ENCODE measurements at places on chromosomes 5 and 9.

DNA sequence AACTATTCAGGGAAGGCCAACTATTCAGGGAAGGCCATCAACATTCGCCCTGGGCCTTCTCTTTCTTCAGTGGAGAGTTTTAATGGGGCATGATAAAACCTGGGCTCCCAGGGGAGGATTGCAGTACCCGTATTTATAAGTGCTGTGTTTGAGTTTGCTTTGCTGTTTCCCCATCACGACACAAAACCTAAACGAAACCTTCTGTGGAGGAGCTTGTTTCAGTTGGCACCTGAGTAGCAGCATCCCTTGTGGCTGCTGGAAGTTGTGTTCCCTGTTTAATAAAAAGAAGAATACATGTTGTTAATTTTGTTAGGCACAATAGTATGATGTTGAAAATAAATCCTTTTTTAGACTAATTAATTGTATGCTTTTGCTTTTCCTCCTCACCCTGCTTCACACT, 8.3 kb downstream of the WDR31 start:
- ATAC-seq, result no peak

- peak; percentile 29 for ATAC-seq
Observed at GRCh38 chr9:110105107-110105506, 102.9 kb downstream of the C9orf152 start.

DNA sequence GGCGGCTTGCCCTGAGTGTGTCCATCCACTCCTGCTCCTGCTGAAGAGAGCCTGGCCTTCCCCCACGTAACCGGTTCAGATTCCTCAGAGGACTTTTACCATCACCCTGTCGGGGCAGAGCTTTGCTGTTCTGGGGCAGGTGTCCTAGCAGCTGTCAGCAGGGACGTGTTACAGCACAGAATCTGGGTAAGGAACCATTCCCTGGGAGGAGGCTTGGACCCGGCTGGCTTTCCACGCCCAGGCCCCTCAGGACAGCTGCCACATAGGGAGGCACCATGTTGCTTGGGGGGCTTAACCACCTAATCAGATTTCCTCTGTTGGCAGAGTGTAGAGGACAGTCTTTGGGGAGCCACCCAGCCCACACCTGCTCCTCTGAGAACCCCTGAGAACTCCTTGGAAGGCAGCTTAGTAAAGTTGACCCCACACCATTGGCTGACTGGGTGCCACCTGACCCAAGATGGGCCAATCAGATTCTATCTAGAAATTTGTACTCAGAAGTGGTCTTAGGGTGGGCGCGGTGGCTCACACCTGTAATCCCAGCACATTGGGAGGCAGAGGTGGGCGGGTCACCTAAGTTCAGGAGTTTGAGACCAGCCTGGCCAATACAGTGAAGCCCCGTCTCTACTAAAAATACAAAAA, 23.3 kb upstream of the EEIG1 start:
- no peak for ATAC-seq

DNA sequence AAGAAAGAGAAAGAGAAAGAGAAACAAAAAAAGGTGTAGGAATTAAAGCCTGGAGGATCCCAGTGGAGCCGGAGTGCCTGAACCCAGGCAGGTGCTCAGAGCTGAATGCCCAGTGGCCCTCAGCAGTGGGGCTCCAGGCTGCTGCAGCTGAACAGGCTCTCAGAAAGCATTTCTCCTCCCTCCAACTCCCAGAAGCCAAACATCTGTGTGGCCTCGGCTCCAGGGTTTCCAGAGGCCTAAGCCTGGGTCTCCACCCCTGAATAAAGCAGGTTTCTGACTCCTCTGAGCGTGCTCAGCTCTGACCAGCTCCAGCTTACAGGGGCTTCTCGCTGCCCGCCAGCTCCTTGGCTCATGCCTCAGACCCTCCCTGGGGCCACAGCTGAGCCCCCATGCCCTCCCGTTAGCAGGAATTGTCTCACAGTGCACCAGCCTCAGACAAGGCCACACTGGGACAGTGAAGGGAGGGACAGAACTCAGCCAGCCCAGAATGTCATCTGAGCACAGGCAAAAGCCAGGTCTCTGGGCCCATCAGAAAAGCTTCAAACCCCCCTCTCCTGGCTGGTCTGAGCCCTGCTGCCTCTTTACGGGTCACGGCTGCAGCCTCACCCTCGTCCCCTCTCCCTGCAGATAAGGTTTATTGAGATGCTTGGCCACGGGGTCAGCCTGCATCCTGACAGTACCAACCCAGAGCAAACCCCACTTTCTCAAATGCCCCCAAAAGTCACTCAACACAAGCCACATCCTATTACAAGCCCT, 114.4 kb upstream of the PPP1R26 start:
- no peak for ATAC-seq

DNA sequence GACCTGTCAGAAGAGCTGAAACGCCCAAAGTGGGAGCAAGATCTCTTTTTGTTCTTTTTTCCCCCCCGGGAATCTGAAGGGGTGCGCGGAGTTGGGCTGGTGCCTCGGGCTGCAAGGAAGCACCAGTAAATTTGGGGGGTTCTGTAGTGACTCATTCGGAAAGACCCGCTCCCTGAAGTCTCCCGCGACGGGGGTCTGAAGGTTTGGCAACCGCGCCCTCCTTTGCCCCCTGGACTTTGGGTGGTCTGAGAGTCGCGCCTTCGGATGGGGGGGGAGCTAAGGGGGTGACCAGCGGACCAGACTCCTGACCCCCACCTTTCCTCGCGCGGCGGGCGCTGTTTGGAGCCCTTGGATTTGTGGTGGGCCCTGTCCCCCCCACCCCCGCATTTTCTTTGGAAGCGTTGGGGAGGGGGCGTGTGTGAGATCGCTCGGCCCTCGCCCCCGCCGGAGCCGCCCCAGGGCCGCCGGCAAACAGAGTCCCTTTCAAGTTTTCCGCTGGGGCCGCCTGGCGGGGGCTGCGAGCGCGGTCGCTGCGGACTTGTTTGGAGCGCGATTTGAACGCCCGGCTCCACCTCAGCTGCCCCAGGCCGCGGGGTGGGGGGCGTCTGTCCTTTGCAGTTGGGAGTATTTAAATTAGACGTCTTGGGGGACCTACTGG, 2.0 kb downstream of the CXXC5 start:
- ATAC-seq, result no peak

DNA sequence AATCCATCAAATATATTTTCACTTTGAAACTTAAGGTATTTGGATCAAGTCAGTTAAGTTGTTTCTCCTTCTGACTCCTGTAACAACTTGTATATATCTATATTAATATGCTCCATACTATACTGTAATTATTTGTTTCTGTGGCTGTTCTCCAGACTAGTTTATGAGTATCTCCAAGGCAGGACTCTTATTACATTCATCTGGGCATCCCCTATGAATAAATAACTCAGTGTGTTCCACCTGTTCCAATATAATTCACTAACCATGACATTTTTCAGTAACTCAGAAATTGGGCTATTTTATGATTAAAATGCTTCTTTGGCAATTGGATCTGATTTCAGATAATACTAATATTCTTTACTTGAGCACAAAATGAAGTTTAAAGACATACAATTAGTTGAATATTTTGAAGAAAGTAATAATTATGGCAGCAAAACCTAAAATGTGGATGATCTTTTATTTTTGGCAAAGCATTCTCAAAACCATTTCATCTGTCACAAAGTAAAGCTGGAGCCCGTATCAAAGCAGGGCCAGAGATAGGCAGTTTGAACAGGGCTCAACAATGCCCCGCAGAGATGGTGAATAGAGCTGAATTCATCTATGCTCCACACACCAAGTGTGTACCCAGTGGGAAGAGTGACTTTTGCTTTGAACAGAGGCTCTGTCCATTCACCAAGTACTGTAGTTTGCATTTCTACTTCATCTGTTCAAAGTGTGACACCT, 314.3 kb downstream of the PDE4D start:
- no peak for ATAC-seq

DNA sequence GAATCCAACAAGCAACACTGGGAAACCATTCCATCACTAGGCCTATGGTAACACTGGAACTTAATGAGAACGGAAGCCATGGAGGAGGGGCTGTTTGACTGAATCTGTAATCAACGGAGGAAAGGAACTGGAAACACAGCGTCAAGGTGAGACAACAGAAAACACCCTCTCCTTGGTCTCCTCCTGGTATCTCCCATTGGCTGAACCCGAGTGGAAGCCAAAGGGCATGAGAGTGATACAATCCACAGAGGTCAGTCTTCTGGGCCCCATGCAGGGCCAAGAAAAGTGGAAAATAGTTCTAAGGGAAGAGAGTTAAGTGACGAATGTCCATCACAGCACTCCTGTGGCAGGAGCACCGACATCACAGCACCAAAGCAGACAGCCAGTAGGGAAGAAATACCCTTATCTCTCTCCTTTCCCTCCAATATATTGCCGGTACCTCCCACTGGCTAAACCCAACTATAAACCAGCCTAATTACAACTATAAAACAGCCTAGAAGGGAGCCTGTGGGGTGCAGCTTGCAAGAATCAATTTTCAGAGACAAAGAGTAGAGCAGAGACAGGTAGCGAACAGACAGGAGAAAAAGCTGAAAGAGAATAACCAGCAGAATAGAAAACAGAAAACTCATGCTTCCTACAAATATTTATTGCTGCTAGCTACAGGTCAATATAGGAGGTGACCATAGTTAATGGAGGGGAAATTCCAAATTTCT, 107.4 kb upstream of the IFNE start:
- no peak for ATAC-seq

DNA sequence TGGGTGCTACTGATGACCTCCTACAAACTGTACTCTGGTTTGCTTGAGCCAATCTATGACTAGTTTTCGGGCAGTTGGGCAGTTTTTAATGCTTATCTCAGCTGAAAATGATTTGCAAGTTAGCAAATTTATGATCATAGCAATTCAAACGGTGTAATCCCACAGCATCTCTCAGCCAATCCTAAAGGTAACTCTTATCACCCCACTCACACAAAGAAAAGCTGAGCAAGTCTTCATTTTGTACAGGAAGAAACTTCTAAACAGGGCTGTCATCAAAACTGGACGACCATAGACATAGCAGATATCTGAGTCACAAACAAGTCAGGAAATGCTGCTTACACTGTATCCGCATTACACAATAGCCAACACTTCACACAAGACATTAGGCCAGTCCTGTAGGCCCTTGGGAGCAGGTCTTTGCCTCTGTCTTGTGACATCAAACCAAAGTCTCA, 2.6 kb upstream of the ENC1 start:
- ATAC-seq, result no peak

DNA sequence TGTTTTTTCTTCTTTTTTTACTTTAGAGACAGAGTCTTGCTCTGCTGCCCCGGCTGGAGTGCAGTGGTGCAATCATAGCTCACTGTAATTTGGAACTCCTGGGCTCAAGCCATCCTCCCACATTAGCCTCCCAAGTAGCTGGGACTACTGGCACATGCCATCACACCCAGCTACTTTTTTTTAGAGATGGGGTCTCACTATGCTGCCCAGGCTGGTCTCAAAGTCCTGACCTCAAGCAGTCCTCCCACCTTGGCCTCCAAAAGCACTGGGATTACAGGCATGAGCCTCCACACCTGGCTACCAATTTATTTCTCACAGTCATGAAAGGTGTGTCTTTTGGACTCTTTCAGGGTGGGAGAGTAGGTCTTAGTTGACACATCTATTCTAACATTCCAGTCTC, 83.0 kb upstream of the FAM120A start:
- ATAC-seq, result no peak

DNA sequence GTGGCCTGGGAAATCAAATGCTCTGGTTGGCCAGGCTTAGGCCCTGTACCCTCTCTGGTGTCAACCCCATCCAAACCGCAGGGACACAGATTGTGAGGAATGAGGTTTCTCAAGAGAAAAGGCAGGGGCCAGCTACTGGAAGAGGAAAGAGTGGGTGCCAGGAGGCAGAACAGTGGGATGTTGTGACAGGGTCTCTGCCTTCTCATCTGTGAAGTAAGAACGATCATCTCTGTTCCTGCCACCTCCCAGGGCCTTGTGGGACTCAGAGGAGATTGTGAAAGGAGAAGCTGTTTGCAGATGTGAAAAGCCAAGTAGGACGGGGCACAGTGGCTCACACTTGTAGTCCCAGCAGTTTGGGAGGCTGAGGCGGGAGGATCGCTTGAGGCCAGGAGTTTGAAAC, 22.8 kb upstream of the RPL26L1 start:
- no peak for ATAC-seq

GRCh38 chr5:58795327-58795726, 212.5 kb downstream of the RAB3C start:
- no peak for ATAC-seq

GRCh38 chr5:6236858-6237481, 141.4 kb downstream of the MED10 start:
- no peak for ATAC-seq

- ATAC-seq, result no peak
Observed at GRCh38 chr9:100027543-100027942, 71.3 kb downstream of the ERP44 start.

GRCh38 chr9:15349892-15350761, 43.1 kb upstream of the TTC39B start:
- no peak for ATAC-seq

DNA sequence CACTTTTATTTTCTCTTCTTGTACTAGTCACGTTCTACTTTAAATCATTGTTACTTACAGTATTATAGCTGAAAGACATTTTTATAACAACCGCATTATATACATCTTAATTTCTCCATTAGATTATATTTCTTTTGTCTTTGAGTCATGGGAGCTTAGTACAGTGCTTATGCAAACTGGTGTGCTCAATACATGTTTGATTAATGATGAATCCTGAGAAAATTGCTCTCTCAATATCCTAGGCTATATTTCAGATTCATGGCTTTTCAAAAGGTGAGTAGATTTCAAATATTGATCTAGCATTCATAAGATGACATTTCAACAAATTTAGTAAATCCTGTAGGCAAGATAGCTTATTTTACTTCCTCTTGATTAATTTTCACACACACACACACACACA, 102.2 kb upstream of the FST start:
- ATAC-seq, result no peak

GRCh38 chr5:112854651-112855050, 6.4 kb upstream of the SRP19 start:
- no peak for ATAC-seq

- ATAC-seq, result no peak
Observed at GRCh38 chr5:119360905-119361593, 5.2 kb downstream of the TNFAIP8 start.

GRCh38 chr9:130741831-130742449, 48.4 kb downstream of the EXOSC2 start:
- peak; percentile 37 for ATAC-seq

- ATAC-seq, result no peak
Observed at GRCh38 chr5:150235500-150235854, 45.6 kb downstream of the SLC6A7 start.

- ATAC-seq, result no peak
Observed at GRCh38 chr9:137680444-137681358, 61.9 kb downstream of the EHMT1 start.

DNA sequence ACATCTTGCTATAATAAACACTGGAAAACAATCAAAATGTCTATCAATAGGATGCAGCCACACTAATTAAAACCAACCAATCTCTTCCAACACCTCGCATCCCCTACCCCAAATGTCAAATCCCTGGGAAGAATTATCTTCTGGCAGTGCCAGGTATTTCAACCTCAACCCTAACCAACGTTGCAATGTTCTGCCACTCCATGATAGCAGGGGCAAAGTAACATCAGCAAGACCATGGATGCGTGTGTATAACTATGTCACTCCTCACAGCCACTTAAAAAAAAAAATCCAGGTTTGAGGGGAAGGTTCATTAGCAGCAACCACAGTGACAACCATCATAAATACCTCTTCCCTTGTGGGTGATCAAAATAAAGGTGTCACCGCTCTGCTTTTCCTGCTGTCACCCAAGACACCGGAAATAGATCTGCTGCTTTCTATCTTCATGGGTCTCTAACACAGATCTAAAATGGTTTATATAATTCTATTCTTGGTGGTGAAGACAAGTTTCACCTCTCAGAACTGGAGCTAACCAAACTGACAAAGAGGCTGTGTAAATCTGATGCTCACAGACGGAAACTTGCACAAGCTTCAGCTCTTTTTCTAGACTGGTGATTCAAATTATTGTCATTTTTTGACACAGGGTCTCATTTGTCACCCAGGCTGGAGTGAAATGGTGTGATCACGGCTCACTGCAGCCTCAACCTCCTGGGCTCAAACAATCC, 9.9 kb downstream of the HSPA9 start:
- no peak for ATAC-seq

Data from SK-N-SH treated with all-trans-retinoic acid at 6 μM for 48 hours (cell line).